ENCODE measurements at places on chromosomes 2 and 18. TPM values are rescaled to one million over a fixed set of nuclear protein-coding genes. Genes with fewer than 3 reads are reported as not detected.

The SPATA3 gene
- polyA plus RNA-seq: not detected

DNA sequence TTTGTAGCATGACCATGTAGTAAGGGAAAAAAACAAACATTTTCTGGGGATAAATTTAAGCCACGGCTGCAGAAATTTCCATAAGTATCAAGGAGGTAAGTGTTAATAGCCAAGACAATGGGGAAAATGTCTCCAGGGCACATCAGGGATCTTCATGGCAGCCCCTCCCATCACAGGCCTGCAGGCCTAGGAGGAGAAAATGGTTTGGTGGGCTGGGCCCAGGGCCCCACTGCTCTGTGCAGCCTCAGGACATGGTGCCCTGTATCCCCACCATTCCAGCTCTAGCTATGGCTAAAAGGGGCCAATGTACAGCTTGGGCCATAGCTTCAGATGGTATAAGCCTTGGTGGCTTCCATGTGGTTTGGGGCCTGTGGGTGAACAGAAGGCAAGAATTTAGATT, 271.8 kb downstream of the PID1 start:
- DNase-seq: no peak

DNA sequence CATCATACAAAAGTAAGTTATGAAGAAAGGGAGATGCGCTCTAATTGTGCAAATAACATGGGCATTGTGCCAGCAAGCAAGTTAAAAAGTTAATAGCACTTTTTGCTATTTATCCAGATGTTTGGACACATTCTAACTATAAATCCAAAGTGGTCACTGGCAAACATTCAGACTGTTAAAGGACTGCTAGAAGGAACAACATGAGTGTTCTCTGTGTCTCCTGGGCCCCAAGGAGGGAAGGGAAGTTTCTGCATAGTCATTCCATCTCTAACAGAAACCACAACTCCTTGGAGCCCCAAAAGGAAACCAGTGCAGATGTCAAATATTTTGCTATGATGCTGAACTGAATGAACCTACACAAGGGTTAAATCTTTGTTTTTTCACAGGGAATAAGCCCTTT, 213.3 kb upstream of the HNRNPA3 start:
- DNase-seq: no peak

The SPP2 gene
- polyA plus RNA-seq: not detected

The RPRM gene
- polyA plus RNA-seq: 3.2 TPM

The TEKT4 gene
- 0.20 TPM for polyA plus RNA-seq

GRCh38 chr2:176496761-176497160, 227.5 kb downstream of the MTX2 start:
- no peak for DNase-seq

- DNase-seq: no peak
Observed at GRCh38 chr2:74658516-74658915, 4.5 kb downstream of the SEMA4F start.

DNA sequence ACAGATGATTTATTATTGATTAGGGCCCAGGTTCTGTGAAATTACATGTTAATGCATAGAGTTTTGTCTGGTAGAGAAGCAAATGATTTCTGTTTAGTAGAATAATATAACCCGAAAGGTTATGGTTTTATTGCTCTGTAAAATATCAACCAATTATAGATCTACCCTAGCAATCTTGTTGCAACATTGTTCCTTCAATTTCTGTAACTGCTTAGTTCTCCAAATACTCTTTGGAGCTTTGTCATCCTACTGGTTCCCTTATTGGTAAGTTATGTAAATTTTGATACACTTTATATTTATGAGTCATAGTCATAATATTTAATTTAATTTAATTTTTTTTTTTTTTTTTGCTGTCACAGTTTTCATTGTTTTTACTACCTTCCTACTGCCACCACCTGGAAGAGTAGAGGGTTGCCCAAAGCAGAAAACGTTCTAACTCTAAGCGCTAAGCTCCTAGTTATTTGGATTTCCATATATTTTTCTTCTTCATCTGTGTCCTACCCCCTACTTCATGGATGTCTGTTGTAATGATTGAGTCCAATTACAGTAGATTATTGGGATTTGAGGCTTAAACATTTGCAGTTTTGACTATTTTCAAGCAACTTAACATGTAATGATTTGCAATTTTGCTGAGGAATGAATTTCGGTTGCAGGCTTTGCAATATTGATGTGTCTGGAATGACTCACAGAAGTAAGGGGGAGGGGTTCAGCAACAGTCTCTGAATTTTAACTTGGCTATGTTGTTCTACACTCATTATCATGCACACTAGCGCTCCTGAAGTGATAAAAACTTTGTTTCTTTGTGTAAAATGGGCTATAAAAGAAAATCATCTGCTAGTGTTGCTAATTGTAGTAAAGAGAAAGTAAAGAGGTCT, 51.1 kb downstream of the NABP1 start:
- no peak for DNase-seq

DNA sequence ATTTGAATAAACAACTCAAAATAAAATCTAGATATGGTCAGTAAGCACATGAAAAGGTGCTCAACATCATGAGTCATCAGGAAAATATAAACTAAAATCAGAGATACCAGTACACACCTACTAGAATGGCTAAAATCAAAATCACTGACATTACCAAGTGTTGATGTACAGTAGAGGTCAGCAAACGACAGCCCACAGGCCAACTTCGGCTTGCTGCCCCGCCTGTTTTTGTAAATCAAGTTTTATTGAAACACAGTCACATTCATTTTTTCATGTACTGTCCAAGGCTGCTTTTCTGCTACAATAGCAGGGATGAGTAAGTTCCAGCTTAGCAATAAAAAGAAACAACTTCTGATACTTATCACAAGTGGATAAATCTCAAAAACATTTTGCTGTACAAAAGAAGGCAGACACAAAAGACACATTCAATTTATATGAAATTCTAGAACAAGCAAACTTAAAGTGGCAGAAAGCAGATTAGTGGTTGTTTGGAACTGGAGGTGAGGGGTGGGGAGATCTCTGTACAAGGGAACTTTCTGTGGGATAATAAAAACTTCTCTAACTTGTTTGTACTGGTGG, 32.1 kb downstream of the TRAK2 start:
- no peak for DNase-seq

DNA sequence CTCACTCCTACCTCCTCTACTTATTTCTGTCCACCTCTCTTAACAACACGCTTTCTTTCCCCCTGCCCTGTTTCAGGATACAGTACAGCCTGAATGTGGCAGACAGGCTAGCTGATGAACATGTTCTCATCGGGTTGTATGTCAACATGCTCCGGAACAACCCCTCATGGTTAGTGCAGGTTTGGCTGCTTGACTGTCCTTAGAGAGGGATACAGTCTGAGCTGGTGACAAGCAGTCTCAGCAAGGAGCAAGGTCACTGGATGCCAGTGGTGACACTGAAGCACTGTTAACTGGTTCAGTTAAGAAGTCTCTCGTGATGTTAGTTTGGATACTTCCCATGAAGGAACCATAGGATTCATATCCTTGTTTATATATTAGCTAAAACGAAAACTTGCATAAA, 128.6 kb downstream of the DTNA start:
- DNase-seq: no peak
